ENCODE measurements at places on chromosomes 6 and 20.
A peak's percentile ranks its signal among the peaks of the same experiment; 100 is the strongest.

- DNase-seq: no peak
Observed at GRCh38 chr6:158172001-158172400, 3.9 kb downstream of the GTF2H5 start.

DNA sequence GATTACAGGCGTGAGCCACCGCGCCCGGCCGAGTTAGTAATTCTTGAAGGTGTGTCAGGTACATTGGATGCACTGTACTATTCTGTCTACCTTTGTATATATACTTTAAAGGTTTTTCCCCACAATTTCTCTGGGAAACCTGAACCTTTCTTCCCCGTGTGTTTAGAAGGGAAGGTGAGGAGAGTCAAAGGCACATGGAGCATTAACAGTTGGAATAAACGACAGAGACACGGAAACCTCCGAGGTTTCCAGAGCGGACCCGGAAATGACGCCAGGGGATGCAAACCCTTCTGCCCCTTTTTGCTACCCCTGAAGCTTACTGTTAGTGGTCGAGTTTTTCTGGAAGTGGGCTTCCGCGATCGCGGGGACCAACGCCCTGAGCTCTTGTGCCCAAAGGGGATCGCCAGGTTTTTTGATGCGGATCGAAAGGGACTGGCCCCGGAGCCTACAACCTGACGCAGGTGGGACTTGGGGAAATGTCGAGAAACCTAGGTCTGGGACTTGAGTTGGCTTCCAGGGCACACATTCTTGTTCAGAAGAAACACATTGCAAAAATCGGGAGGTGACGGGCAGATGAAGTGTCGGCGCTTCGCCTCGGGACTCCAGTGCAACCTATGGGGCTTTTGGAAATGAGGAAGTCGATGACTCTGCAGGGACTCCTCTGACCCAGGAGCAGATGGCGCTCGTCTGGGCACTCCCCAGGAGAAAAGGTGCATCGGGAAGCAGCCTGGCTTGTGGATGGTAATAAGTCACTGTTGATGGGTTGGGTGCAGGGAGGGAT lies 218.2 kb downstream of the OR2B2 start:
- peak; percentile 15 for DNase-seq

GRCh38 chr6:707576-708236 lies 14.8 kb upstream of the EXOC2 start:
- no peak for DNase-seq

DNA sequence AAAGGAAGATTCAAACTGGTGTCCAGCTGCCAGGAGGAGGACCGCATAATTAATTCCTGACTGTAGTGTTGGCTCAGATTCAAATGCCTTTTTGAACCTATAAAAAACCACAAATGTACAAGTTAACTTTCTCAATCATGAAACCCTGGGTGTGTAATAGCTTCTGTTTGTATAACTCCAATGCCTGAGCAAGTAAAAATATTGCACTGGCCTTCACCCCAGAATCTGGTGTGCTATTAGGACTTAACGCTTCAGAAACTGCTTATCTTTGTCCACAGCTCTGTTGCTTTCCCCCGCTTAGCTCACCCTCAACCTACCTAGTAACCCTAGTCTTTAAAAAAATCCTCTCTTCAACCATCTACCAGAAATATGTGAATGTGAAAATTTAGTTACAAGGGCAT lies 119.1 kb upstream of the MAP7 start:
- no peak for DNase-seq

DNA sequence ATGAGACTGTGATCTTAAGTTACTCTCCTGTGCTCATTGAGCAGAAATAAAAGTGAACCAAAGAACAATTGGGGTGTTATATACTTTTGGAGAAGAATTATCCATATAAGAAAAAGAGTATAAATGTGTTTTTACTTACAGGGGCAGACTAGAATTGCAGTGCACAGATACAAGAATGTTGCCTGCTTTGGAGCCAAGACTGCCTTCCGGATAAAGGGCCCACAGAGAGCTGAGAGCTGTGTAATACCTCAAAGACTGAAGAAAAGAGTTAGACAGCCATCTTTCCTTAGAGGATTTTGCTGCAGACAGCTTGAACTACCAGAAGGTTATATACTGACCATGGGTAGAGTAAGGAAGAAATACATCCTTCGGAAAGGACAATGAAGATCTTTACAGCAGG lies 1235.5 kb upstream of the CITED2 start:
- DNase-seq: no peak

- no peak for DNase-seq
Observed at GRCh38 chr20:54822386-54822785, 347.0 kb downstream of the DOK5 start.

- no peak for DNase-seq
Observed at GRCh38 chr20:62291251-62292066, 11.3 kb upstream of the ADRM1 start.

DNA sequence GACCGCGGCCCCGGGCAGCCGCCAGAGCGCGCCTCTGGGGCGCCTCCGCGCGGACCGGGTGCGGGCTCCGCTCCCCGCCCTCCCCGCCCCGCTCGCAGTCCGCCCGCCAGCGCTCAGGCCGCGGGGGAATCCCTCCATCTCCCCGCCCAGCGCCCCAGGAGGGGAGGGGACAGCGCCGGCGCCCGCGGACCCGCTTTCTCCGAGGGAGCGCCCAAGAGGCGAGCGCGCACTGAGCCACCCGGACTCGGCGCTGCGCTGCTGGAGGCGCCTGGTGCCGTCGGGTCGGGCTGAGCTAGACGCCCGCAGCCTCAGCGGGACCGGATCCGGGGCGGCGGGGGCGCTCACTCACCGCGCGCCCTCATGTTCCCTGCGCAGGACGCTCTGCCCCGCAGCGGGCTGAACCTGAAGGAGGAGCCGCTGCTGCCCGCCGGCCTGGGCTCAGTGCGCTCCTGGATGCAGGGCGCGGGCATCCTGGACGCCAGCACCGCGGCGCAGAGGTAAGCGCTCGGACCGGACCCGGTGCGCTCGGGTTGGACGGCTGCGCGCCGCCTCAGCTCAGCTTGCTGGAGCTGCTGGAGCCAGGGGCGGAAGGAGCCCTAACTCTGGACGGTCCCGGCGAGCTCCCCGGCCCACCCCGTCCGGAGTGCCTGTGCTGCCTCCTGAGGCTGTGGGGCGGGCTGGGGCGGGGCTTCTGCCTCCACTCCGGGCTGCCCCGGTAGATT lies 867 bp downstream of the EBF4 start:
- peak; percentile 44 for DNase-seq

- no peak for DNase-seq
Observed at GRCh38 chr6:32607263-32607987, 17.8 kb upstream of the HLA-DRB1 start.

GRCh38 chr20:45810191-45810970 lies 2.1 kb upstream of the UBE2C start:
- DNase-seq: no peak

GRCh38 chr20:63978319-63979228 lies 868 bp downstream of the SAMD10 start:
- no peak for DNase-seq

DNA sequence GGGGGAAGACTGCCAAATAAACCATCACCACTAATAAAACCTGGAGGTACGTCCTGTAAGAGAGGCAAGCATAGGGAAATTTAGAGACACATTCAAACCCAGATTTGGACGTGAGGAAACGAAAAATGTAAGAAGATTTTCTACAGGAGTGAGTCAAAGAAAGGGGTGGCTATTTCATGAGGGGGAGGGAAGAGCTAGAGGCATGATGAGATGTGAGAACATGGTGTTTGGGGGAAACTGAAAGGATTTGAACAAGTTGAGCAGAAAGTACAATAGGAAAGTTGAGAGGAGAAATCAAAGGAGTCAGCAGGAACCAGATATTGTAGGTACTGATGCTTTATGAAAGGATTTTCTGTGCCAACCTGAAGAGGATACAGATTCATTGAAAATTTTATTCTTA lies 179.1 kb upstream of the HS3ST5 start:
- DNase-seq: no peak

- no peak for DNase-seq
Observed at GRCh38 chr6:56766806-56767178, 124.1 kb upstream of the DST start.

DNA sequence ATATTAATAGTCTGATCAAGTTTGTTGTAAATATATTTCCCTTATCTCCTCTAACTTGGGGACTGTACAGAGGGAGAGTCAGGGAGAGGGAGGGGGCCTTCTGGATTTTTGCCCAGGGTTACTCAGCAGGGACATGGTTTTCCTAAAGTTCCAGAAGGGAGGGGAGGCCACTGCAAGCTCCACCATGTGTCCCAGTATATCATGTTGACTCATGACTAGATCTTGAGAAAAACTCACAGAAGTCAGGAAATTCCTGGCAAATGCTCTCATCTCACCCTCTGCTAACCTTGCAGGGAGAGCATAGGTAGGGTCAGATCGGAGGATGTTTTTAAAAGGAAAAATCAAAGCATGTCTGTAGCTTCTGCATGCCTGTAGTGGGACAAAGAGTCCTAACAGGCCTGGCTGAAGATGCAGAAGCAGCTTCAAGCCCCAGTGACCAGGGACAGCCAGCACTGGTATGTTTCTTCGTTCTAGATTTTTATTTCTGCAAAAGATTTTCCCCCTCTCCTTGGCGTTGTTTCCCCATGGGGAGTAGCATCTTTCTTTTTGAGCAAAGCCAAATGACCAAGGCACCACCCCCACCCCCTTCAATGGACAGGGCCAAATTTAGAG lies 272.9 kb upstream of the SUPT3H start:
- no peak for DNase-seq

- no peak for DNase-seq
Observed at GRCh38 chr6:43708860-43709653, 21.5 kb upstream of the MRPS18A start.

- DNase-seq: no peak
Observed at GRCh38 chr20:39829256-39829655, 859.8 kb downstream of the MAFB start.

DNA sequence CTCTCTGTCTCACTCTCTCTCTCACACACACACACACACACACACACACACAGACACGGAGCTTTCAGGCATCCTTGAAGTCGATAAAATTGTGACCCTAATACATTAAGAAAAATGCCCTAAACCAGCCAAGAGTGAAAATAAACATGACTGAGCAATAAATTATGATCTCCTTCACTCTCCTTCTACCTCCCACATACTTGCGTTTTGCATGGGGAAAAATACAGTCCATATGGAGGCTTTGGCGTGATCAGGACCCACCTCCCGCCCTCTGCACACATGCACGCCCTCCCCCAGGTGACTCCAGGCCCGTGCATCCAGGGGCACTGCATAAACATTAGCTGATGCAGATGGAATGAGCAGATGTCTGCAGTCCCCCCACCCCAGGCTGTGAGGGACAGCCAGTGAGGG lies 114.2 kb upstream of the JARID2 start:
- DNase-seq: no peak

GRCh38 chr20:49899541-49900383 lies 15.6 kb downstream of the SPATA2 start:
- no peak for DNase-seq

DNA sequence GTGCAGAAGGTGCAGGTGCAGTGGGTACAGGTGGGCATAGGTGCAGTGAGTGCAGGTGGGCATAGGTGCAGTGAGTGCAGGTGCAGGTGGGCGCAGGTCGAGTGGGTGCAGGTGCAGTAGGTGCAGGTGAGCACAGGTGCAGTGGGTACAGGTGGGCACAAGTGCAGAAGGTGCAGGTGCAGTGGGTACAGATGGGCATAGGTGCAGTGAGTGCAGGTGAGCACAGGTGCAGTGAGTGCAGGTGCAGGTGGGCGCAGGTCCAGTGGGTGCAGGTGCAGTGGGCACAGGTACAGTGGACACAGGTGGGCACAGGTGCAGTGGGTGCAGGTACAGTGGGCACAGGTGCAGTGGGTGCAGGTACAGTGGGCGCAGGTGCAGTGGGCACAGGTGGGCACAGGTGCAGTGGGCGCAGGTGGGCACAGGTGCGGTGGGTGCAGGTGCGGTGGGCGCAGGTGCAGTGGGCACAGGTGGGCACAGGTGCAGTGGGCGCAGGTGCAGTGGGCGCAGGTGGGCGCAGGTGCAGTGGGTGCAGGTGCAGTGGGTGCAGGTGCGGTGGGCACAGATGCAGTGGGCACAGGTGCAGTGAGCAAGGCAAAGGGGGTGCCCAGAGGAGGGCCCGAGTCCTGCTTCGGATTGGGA lies 15.3 kb downstream of the ZBTB46 start:
- DNase-seq: no peak

DNA sequence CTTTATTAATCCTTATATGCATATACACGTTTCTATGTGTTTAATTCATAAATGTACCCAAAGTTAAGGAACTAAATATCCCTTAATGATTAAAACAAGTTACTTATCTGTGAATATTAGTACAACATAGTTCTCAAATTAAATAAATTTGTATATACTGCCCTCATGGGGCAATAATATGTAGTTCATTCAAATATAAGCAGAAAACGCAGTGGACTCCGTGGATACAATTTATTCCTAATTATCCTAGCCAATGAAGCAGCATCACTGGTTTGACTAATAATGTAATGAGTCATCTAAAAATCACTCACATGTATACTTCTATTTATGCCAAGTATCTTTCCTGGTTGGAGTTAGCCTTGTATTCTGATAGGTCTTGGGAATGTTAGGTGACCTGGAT lies 111.6 kb downstream of the TBC1D32 start:
- DNase-seq: no peak

DNA sequence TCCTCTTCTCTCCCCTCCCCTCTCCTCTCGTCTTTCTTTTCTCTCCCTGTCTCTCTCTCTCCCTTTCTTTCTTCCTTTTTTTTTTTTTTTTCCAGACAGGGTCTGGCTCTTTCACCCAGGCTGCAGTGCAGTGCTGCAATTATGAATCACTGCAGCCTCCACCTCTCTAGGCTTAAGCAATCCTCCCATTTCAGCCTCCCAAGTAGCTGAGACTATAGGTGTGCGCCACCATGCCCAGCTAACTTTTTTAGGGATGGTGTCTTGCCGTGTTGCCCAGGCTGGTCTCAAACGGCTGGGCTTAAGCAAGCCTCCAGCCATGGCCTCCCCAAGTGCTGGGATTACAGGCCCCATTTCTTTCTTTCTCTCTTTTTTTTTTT lies 59.9 kb upstream of the NCOA3 start:
- no peak for DNase-seq

- no peak for DNase-seq
Observed at GRCh38 chr20:51484831-51485230, 57.7 kb downstream of the NFATC2 start.
